ENCODE measurements at places on chromosomes 12 and 14.

GRCh38 chr12:49100380-49100779, 5.8 kb upstream of the DHH start:
- DNase-seq = no peak

DNA sequence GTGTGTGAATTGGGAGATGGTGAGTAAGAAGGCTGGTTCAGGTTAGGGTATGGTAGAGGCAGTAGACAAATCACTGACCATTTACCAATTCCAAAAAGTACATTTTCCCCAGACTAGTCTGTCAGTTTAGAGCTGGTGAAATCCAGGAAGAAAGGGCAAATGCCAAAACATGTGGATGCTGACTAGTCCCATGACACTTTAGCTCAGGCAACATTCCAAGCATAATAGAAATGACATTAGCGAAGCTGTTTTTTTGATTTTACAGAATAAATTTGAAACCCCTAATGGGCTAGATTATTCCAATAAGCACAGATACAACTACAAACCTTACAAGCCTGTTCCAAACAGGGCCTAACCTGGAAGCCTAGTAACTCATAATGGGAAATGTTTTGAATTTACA, 884.2 kb downstream of the FLRT2 start:
- DNase-seq = no peak

DNA sequence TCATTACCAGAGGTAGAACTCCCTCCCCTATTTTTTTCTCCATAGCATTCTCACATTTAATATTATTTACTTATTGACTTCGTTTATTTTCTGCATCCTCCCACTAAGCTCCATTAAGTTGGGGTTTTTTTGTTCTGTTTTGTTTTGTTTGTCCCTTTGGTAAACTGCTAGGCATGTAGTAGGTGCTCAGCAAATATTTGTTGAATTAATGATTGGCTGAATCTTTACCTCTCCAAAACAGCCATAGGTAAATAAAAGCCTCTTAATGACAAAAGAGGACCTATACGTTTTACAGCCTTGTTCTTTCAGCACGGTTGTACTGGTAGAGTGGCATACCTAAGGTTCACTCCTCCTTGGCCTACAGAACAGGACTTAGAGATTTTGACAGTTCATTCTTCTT, 52.0 kb downstream of the PRORP start:
- no peak for DNase-seq

DNA sequence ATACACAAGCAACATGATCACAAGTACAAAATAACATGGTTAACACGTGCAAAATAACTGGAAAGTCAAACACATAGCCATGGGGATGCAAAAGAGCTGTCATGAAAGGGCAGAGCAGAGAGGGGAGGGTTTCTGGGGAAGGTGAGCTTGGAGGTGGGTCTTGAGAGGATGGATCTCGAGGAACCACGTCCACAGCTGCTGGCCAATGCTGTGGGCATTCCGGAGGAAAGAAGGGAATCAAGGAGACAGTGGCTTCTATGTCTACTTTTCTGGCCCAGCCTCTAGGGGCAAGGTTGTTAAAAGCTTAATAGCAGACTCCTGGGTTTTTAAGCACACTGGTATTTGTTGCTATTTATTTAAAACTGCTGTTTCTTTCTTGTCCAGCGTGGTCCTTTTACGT, 8.4 kb upstream of the MYH7 start:
- no peak for DNase-seq

GRCh38 chr12:52685406-52685890, 5.2 kb upstream of the KRT1 start:
- no peak for DNase-seq

DNA sequence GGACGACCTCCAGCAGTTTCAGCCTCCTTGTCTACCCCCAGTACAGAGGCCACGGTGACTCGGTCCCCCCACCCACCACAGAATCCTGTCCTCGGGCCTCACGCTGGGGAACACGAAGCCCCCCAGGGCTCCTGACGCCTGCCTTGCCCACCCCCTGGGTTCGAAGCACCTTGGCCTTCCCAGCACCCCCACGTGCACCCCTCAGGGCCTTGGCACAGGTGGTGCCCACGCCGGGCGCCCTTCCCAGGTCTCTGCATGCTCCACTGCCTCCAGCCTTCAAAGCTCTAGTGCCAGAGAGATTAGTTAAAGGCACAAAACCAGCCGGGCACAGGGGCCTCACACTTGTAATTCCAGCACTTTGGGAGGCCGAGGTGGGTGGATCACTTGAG, 61.8 kb downstream of the NOC4L start:
- no peak for DNase-seq

- no peak for DNase-seq
These were observed 38.7 kb downstream of the ARID2 start for GRCh38 chr12:45768194-45768593.

DNA sequence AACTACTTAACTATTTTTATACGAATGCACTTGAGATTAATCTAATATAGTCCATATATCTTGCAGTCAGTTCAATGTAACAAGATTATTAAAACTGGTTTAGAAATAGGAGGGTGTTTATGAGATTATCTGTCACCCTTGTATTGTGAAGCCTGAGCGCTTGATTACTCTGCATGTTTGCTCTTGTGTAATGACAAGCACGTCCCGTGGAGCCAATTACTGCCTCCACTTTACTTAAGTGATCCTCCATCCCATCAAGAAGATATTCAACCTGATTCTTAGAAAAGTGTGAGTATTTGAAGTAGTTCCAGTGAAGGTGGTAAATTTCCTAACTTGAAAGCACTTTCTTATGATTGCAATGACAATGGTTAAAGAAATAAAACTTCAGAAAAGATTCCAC, 415.2 kb upstream of the GARIN6 start:
- DNase-seq = no peak

Measured in stimulated activated CD8-positive, alpha-beta memory T cell treated with anti-CD3 and anti-CD28 coated beads, Interleukin-7, amount 100 ng/mL, for 1 hour (primary cell).